CD4-positive, alpha-beta T cell treated with Interleukin-6 for 4 hours (primary cell): ENCODE measurements at places on chromosomes 12 and 14.

DNA sequence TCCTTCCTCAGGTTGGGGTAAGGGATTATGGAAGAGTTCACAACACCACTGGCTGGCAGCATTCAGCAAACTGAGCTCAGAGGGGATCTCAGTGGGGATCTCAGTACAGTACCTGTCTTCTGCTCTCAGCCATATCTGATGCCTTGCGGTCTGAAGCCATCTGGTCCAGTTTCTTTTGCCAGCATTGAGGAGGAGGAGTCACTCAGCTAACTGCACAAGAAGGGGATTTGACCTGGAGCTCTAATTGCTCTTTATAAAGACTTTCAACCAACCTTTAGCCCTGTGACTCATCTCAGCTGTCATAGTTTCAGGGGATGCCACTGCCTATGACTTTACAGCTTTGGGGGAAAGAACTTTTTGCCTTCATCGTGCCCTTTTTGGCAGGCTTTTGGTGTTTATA, 44.9 kb downstream of the JKAMP start:
- no peak for DNase-seq

DNA sequence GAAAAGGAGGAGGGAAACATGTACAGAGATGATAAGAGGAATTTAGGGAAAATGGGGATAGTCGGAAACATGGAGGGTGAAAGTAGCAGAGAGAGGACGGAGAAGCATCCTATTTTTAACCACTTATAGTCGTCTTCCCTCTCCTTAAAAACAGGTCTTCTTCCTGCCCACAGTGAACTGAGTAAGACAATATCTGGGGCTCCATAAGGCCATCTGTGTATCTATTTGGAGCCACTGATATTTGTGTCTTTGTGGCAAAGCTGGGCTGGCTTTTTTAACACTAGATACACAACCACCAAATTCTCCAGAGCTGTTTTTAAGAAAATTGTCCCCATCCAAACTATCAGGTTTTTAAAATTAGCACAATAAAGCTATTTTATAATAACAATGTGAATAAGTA, 109.5 kb upstream of the RAP1B start:
- DNase-seq: no peak

DNA sequence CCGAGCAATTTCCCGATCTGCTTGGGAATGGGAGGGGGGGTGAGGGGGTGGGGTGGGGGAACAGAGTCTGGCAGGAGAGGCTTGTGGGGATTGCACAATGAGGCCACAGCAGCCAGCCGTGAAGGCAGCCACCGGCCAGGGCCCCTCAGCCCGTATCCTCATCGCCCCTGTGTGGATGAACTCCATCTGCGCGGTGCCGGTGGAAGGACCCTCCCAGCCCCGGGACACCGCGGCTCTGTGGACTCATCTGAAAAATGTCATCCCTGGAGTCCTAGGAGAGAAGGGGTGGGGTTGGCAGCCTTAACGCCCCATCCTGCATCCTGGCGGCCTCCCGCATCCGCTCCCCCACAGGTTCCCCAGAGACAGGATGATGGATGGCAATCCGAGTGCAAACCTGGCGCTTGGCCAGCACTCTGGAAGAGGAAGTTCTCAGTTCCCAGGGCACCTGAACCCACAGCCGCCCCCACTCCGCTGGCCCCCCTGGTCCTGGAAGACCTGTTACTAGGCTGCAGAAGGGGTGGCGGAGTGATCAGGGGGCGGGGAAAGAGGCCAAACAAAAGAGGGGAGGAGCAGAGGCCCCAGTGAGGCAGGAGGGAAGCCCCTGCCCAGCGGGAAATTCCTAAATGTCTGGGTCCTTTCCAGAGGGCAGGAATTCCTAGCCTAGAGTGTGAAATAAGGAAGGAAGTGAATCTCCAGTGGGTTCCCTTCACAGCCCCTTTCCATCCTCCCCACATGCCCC, 1.2 kb upstream of the TNFAIP2 start:
- no peak for DNase-seq

DNA sequence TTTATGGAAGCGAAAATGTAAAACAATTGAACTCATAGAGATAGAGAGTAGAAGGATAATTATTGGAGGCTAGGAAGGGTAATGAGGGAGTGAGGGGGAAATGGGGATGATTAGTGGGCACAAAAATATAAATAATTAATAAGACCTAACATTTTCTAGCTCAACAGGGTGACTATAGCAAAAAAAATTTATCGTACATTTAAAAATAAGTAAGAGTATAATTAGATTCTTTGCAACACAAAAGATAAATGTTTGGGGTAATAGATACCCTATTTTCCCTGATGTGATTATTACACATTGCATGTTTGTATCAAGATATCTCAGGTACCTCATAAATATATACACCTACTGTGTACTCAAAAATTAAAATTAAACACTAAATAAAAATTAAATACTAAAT, 1070.0 kb downstream of the LRFN5 start:
- DNase-seq: no peak

DNA sequence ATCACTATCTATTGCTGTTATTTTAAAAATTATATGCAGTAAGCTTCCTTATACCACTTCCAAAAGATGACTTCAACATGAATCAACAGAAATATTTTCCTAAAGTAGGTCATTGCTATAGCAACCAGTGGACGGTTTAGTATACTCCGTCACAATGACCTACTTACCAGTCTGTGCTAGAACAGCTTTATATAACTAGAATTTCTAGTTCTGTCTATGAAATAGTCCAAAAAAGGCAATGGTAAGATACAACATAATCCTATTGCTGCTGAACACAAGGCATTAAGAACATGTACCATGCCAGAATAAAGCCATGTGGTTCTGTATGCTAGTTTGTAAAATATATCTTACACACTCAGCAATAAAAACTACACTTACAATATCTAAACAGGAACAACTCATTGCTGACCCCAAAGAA, 40.7 kb upstream of the MTERF2 start:
- DNase-seq: no peak
